NCI-H1930 (cell line): ENCODE measurements at places on chromosomes 7 and 10.

GRCh38 chr7:18444826-18445225 lies 50.7 kb upstream of the HDAC9 start:
- DNase-seq: no peak

DNA sequence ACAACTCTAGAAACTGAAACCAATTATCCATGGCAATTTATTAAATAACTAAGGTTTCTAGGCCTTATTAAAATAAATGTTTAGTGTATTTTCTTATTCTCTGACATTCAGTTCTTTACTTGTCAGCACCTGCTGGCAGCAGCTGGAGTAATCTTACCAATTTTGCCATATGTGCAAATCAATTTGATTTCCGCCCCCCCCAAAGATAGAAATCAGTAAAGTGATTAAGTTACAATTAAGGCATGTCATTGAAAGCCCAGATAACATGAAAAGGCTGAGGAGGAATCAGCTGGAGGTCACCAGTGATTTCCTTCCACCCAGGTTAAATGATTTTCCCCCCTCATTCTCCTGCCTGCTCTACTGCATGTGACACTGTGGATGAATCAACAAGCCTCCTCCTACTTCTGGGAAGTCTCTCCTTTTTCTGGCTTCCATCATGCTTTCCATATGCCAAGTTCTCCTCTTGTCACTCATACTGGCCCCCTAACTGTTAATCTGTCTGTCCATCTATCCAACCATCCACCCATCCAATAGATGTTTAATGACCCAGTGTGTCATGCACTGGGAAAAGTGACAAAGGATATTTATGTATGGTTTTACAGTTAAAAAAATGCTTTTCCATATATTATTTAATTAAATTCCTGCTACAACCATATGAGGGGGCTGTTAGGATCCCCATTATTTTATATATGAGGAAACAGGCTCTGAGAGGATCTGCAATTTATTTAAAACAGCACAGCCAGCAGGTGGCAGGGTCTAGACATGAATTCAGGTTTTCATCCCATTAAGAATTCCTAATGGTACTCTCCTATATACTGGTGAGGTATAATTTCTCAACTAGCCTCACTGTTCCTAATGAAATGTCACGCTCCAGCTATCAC lies 116.5 kb downstream of the ATXN7L1 start:
- DNase-seq: no peak

DNA sequence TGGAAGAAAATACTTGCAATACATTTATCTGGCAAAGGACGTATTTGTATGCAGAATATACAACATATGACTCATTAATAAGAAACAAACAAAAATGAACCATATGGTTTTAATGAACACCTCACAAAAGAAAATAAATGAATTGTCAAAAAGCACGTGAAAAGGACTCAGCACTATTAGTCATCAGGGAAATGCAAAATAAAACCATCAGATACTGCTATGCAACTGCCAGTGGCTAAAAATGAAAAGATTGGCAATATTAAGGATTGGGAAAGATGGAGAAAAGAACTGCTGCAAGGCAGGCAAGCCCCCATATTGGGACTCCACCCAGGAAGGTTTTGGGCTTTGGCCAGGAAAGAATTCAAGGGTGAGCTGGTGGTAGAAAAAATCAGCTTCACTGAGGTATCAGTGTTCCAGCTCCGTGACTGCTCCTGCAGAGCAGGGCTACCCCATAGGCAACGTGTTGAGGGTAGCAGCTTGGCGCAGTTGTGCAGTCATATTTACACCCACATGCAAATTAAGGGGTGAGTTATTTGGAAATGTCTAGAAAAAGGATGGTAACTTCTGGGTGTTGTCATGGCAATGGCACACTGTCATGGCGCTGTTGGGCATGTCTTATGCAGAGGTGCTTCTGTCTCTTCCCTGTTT lies 72.7 kb downstream of the CUBN start:
- DNase-seq: no peak

DNA sequence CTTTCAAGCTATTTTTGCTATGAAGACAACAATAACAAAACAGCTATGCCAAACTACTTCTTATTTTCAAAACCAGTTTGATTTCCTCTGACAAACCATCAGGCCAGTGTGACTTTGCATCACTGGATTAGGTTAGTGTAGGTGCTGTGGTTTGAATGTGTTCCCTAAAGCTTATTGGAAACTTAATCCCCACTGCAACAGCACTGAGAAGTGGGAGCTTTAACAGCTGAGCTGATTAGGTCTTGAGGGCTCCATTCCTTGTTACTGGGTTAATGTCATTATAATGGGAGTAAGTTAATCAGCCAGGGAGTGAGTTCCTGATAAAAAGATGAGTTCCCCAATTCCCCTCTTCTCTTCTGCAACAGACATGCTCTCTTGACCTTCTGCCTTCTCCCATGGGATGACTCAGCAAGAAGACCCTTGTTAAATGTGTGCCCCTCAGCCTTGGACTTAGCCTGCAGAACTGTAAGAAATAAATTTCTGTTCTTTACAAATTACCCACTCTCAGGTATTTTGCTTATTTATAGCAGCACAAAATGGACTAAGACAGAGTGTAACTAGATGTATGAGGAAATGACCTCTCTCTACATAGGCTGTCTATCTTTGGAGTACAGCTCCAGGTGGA lies 186.8 kb downstream of the CTTNBP2 start:
- no peak for DNase-seq

DNA sequence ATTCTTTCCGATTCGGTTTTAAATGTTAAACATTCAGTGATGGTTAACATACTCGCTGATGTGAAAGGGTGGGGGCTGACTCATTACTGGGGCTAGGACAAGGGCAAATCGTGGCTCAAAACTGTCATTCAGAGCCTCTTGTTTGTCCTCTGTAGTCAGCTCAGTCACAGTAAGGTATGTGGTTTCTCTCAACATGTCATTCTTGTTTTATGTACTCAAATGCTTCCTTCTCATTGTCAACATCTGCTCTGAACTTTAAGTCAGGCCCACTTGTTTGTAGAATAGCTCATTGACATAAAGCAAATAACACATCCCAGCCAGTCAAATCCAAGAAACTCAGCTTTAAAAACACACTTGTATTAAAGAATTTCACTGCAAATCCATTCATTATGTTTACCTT lies 7.3 kb downstream of the SLC16A9 start:
- no peak for DNase-seq

GRCh38 chr10:95423164-95424005 lies 132.6 kb upstream of the PDLIM1 start:
- no peak for DNase-seq

GRCh38 chr10:29545122-29545521 lies 89.6 kb downstream of the SVIL start:
- no peak for DNase-seq

- DNase-seq: no peak
Measured at GRCh38 chr7:1886361-1887064, 216.4 kb downstream of the ELFN1 start.

DNA sequence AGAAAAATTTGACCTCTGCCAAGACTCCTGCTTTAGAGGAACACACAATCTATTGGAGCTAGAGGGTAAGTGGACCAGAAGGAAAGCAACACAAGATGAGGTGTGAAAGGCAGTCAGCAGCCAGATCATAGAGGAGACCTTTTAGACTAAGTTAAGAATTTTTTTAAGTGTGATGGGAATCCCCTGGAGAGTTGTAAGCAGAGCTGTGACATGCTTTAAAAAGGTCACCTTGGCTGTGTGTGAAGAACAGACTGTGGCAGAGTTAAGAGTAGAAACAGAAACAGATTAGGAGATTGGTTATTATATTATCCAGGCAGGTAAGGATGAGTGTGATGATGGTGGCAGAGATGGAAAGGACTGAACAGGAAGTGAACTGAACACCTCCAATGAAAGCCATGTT lies 23.5 kb downstream of the CPEB3 start:
- DNase-seq: no peak

DNA sequence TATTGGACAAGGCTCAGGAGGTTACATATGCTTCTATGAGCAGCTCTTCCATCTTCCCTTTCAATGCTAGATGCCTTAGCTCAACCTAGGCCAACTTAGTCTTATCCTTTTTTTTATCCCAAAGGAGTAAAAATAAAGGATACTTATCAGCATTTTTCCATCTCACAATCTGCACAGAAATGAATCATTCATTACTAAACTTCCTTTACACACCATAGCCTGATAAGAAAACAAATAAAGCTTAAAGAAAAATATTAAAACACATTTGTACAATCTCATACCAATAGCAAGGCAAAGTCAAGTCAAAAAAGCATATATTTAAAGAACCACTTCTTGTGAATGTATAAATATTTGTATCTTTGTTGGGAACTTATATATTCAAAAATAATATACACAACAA lies 407.4 kb downstream of the GRM8 start:
- DNase-seq: no peak
